ENCODE measurements at places on chromosomes 1 and 21.

DNA sequence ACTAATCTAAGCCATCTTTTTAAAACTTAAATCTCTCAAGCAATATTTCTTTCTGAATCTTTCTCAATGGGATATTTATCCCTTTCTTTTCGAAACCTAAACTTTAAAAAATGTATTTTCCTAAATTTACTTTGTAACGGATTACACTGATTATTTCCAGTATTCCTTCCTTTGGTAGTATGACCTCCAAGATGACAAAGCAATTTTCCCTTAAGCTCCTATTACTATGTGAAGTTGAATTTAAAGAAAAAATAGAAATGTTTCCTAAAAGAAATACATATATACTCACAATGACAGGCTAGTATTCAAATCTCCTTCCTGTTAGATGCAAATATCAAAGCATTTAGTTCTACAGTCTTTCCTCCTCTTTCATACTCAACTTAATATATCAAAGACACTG lies 15.8 kb downstream of the SCAF4 start:
- no peak for DNase-seq

GRCh38 chr1:10836726-10837125 lies 40.3 kb upstream of the CASZ1 start:
- no peak for DNase-seq

- DNase-seq, result no peak
These were observed at the start of gene SLC35F3 for GRCh38 chr1:233904633-233905415. TSS of gene SLC35F3 (plus strand) at chr1:233904676.

DNA sequence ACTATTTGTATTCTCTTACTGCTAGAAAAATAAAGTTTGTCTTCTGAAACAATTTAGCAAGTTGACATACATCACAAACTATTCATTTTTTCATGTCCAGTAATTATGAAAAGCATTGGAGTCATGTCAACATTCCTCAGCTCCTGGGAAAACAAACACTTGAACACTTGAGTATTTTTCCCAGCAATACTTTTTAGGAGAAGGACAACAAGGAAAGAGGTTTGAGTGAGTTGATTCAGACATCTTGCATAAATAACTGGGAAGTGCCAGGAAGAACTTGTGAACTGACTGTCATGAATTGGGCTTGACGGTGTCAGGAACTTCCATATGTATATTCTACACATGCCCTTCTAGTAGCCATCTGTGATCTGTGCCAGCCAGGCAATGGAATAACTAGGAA lies 195.6 kb downstream of the HMCN1 start:
- no peak for DNase-seq

DNA sequence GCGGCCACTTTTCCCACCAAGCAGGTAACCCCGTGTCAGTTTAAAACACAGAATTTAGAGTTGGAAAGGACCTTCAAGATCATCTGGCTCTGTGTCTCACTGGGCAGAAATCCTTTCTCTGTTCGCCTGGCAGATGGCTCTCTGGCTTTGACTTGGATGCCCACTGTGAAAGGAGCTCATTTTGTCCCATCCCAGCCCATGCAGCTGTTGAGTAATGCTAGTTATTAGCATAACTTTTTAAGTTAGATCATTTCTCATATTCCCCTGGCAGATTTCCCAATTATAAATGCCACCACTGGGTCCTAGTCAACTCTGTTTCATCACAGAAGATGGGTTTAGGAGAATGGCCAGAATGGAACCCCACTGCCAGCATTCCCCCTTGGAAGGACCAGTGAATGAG lies 55.9 kb downstream of the SLC35F3 start:
- no peak for DNase-seq

All from CD14-positive monocyte (primary cell).